ENCODE measurements at places on chromosomes 3 and 15.

DNA sequence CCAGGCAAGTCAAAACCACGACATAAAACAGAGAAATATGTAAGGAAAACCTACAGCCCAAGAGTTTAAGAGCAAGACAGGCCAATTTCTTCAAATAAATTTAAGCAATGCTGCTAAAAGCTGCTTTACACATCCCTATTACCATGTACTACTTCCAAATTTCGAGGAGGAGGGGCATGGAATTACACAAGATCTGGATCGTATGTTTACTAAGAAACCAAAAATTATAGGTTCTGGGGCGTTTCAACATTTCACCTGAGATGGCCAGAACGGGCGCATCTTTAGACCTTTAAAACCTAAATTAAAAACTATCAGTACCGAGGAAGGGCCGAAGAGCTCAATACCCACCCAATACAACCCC lies 664 bp upstream of the NR2C2 start:
- no peak for DNase-seq

GRCh38 chr3:95508124-95508523 lies 1306.3 kb upstream of the EPHA6 start:
- no peak for DNase-seq

DNA sequence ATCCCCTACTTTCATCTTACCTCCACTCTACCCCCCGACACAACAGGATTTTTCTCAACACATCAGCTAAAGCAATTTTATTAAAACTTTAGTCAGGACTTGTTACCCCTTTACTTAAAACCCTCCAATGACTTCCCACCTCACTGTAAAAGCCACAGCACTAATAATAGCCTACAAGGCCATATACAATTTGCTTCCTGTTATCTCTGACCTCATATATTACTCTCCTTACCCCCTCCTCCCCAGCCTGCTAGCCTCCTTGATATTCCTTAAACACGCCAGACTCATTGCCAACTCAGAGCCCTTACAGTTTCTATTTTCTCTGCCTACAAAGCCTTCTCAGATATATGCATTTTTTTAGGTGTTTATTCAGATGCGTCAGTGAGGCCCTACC lies 54.4 kb downstream of the DCUN1D1 start:
- DNase-seq, result no peak

GRCh38 chr15:75676688-75677464 lies 29.2 kb downstream of the SNX33 start:
- DNase-seq, result no peak

DNA sequence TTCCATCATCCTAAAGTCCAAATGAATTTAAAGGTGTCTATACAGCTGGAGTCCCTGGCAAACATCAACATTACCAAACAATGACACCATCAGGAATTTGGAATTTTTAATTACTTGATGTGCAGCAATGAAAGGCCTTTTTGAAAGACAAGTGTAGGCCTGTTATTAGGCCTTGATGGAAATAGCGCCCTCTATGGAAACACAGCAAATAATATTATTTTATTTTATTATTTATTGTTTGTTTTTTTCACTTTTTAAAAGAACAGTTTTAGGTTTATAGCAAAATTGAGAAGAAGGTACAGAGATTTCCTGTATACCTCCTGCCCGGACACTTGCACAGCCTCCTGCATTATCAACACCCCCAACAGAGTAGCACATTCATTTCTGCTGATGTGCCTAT lies 18.1 kb upstream of the OR5AC2 start:
- no peak for DNase-seq
